Placental pericyte (primary cell): ENCODE measurements at places on chromosomes 7 and 10. TPM values are rescaled to one million over a fixed set of nuclear protein-coding genes. Genes with fewer than 3 reads are reported as not detected.

The PSD gene
- total RNA-seq = 1.1 and 2.3 TPM in 2 replicates

The YAE1 gene
- total RNA-seq = 19.5 and 27.3 TPM in 2 replicates

The SLC12A9 gene
- total RNA-seq = 16.9 and 27.5 TPM in 2 replicates

The GNG11 gene
- 45.1 and 93.5 TPM in 2 replicates for total RNA-seq
